ENCODE measurements at places on chromosomes 1 and 21.

- no peak for DNase-seq
Measured at GRCh38 chr1:160437432-160438316, 37.3 kb downstream of the VANGL2 start.

- DNase-seq, result no peak
Measured at GRCh38 chr1:180503280-180503862, 994 bp upstream of the ACBD6 start.

GRCh38 chr1:111364690-111365089 lies 62.8 kb downstream of the OVGP1 start:
- no peak for DNase-seq

DNA sequence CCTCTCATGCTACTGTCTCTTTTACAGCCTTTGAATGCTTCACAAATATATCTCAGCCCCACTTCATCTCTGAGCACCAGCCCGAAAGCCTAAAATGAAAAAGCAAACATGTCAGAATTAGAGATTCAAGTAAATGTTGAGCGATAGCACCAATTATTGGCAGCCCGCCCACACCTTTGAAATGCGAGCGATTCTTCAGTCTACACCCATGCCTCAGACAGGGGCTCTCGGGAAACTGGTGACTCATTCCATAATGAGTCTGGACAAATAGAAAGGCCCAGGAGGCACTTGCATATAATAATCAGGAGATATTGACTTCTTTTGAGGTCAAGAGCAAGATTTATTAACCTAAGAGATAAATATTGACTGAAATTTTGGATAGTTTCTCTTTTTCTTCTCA lies 487.3 kb upstream of the PTBP2 start:
- DNase-seq, result no peak

DNA sequence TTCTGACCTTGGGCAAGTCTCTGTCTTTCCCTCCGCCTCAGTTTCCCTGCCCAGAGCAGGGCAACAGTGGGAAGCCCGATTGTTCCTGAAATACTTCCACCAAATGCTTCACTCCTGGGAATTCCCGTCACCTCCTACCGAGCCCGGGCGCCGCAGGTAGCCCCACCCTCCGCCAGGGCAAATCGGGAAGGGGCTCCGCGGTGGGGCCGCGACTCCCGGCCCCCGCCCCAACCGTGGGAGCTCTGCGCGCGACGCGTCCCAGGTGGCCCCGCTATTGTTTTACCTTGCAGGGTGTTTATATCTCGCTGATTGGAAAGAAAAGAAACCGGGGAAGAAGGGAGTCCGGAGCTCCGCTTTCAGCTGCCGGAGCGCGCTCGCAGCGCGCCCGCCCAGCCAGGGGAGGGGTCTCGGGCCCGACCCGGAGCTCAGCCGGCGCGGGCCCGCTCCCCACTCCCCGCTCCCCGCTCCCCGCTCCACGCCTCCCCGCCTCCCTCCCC lies 407 bp downstream of the IGSF3 start:
- DNase-seq, result no peak
